Stimulated activated CD4-positive, alpha-beta T cell treated with anti-CD3 and anti-CD28 coated beads, TNF-alpha, amount 100 ng/mL, for 1 hour (primary cell): ENCODE measurements at places on chromosomes 16 and 17.

DNA sequence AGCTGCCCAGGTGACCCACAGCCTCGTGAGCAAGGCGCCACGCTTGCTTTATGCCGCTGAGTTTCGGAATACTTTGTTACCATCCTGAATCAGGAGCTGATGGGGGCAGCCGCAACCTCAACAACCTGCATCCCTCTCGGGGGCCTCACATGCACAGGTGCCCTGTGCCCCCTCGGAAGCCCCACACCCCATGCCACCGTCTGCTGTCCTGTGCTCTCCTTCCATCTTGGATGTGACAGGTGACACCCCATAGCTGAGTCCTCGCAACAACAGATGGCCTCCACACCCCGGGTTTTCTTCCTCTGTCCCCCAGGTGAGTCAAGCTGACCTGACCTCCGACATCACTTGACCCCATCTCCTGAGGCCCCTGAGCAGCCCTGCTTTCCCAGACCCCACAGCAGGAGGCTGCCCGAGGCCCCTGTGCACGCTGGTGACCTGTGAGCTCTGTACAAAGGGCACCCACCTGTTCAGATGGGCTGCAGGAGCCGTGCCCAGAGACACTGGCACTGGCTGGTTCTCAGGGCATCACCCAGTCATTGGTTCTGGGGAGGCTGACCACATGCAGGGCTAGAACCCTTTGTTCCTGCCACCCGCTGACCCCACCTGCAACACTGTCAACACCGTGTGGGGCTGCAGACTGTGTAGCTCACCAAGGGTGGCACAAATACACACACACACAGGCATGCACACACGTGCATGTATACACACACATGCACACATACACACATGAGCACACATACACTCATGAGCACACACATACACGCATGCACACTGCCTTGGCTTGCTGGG is 57.7 kb downstream of the RMI2 start:
- DNase-seq = no peak

GRCh38 chr16:78669994-78670393 is 570.5 kb downstream of the WWOX start:
- DNase-seq = no peak

GRCh38 chr16:52471650-52472370 is 75.1 kb downstream of the TOX3 start:
- DNase-seq = no peak

GRCh38 chr17:58303971-58304749 is 23.4 kb upstream of the MPO start:
- peak; percentile 28 for DNase-seq

- no peak for DNase-seq
Measured at GRCh38 chr17:50252781-50253180, 21.5 kb upstream of the TMEM92 start.

- no peak for DNase-seq
Measured at GRCh38 chr17:48732688-48733629, 4.4 kb upstream of the HOXB13 start.

GRCh38 chr16:7303660-7304200 is 28.9 kb upstream of the RBFOX1 start:
- no peak for DNase-seq

DNA sequence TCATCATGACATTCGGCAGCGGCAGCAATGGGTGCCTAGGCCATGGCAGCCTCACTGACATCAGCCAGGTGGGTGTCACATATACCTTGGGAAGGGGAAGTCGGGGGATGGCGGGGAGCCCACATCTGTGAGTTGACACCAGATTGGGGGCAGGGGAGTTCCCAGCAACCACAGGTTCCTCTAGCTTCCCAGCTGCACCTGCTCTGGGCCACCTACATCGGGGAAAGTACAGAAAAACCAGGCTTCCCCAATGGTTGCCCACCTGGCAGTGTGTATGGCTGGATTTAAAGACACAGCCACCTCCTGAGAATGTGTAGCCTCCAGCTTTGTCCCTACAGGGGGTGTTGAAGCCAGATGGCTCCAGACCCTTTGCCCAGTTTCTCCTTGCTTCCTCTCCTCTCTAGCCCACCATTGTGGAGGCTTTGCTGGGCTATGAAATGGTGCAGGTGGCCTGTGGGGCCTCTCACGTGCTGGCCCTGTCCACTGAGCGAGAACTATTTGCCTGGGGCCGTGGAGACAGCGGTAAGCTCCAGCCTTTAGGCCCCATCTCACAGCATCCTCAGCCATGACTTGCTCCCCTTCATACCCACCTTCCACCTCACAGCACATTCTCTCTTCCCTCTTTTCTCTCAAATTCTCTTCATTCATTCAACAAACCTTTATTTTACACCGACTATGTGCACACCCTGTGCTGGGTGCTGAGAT is 5.0 kb upstream of the TRAF4 start:
- DNase-seq = no peak
